ENCODE measurements at places on chromosomes 3 and 15. TPM values are rescaled to one million over a fixed set of nuclear protein-coding genes. Genes with fewer than 3 reads are reported as not detected.

- peak; percentile 60 for DNase-seq
Observed at GRCh38 chr3:147423798-147424580, 14.8 kb downstream of the ZIC1 start.

GRCh38 chr3:31815006-31815405 is 166.1 kb downstream of the OSBPL10 start:
- DNase-seq = no peak

- DNase-seq = no peak
Observed at GRCh38 chr3:128494367-128494650, 1.3 kb upstream of the GATA2 start.

DNA sequence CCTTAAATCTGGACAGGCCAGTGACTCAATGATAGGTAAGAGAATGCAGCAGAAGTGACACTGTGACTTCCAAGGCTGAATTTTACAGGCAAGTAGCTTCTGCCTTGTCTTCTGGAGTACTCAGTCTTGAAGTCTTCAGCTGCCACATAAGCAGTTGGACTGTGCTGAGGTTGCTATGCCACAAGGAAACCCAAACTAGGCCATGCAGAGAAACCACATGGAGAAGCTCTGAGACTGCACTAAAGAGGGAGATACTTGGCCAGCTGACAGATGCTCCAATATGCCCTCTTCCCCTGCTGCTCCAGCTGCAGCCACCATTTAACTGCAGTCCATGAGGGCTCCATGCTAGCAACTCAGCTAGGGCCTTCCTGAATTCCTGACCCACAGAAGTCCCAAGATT is 119.4 kb upstream of the GADL1 start:
- no peak for DNase-seq

- DNase-seq = no peak
Observed at GRCh38 chr3:159280386-159281191, 478.7 kb downstream of the MFSD1 start.

DNA sequence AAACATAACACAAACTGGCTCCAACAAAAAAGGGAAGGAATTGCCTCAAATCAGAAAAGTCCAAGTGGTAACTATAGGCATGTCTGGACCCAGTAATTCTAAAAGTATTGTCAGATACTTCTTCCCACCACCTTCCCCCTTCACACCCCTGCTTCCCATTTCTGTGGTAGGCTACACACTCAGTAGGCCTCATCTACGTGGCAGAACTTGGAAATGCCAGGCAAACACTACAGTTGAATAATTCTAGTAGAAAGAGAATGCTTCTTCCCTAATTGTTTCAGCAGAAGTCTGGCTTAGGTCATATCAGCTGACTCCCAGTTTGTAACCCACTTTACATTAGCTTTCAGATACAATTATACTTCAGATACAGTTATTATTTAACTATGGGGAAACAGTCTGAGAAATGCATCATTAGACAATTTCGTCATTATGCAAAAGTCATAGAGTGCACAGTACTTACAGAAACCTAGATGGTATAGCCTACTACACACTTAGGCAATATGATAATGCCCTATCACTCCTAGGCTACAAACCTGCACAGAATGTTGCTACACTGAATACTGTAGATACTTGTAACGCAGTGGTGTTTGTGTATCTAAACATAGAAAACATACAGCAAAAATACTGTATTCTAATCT is 6.4 kb downstream of the SETMAR start:
- DNase-seq = no peak

GRCh38 chr15:56916825-56917477 is 1.5 kb upstream of the TCF12 start:
- no peak for DNase-seq

DNA sequence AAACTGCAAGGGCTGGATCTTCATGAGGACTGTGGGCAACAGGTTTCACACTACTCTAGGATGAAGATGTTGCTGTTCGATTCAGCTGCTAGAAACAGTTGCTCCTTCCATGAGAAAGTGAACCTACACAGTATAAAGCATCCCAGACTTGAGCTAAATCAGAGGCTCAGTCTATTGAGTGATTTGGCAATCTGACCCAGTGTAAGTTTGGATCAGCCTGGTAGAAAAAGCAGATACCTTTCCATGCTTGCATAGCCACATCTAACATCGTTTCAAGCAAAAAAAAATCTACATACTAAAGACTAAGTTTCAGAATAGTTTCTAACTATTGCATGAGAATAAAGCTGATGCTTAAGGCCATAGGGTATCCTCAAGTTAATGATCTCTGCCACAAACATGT is 4.6 kb downstream of the UQCC5 start:
- DNase-seq = no peak

GRCh38 chr15:24943361-24943760 is 11.4 kb upstream of the SNRPN start:
- DNase-seq = no peak

- peak; percentile 96 for DNase-seq
Observed at GRCh38 chr3:192727032-192727847, at the start of gene FGF12. FGF12 (minus strand) TSS chr3:192727541.

DNA sequence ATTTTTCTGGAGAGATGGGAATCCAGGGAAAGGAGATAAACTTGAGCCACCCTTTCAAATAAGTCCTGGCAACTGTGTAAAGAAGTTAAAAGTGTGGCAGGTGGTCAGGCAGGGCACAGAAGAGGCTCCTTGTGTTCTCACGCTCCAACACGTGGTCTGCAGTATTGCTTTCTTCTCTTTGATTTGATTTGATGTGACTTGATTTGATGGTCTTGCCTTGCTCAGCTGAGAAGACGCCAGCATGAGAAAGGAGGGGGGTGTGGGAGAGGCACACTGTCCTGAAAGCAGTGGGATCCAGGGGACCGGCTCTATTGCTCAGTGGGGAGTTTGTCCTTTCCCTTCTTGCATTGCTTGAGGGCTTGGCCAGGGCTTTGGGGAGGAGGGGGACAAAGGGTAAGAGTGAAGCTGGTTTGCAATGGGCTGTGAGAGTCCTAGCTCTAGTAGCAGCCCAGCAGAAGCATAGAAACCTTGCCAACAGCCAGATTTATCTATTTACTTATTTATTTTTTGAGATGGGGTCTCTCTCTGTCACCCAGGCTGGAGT is 25.7 kb upstream of the NEO1 start:
- no peak for DNase-seq

- DNase-seq = peak; percentile 50
Observed at GRCh38 chr15:39127925-39128617, 452.8 kb upstream of the THBS1 start.

DNA sequence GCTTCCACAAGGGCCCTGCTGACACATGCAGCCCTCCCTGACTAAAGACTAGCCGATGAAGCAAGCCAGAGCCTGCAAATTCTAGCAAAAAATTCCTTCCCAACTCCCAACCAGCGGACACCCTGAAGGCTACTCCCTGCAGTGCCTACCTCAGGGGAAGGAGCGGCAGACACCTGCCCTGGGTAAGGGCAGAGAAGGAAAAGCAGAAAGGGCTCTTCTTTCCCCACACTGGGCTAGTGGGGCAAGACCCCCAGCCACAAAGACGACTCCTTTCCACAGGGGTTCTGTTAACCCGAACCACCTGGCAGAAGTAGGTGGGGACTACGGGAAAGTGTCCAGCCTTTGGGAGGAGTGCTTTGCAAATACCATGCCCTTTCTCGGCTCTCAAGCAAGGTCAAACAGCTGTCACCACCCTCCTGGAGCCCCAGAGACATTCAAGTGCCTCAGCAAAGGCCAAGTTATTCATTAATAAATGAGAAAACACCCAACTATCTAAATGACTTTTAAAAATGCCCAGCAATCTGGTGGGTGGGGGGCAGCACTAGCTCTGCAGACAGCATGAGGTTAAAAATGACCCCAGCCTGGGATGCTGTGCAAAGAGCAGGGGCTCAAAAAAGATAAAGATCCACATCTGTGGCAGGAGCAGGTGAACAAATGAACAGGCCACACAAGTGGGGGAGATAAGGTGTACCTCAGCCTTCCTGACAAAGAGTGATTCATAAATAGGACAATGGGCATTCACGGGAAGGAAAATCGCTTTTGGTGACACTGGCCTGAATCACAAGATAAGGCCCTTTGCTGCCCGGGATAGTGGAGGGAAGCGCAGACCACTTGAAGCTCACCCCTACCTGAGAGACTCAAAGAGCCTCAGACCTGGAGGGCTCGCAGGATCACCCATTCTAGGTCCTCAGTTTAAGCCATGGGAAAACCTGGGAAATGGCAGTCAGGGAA is 33.0 kb downstream of the CCDC12 start:
- DNase-seq = no peak

GRCh38 chr3:186810336-186810996 is 4.2 kb upstream of the RFC4 start:
- DNase-seq = no peak

GRCh38 chr3:141945726-141946485 is 69.5 kb downstream of the ATP1B3 start:
- no peak for DNase-seq

DNA sequence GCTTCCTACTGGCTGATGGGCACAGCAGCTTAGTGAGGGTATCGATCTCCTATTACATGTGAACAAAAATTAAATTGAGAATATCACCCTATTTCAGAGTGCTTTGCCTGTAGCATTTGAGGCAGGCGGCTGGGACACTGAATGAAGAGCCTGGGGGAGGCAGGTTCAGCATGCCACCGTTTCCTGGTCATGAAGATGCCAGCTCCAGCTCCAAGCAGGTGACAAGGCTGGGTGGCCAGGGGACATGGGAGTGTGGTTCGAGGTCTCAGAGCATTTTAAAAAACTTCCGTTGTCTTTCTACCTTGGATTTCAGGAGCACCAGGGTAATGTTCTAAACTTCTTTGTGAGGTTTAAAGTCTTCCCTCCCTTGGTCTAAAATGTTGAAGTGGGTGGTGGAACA is 158.2 kb downstream of the RPLP1 start:
- no peak for DNase-seq

GRCh38 chr3:196219194-196219969 is 3.0 kb downstream of the SLC51A start:
- peak; percentile 39 for DNase-seq

- DNase-seq = no peak
Observed at GRCh38 chr3:121786485-121786884, 36.9 kb upstream of the GOLGB1 start.

DNA sequence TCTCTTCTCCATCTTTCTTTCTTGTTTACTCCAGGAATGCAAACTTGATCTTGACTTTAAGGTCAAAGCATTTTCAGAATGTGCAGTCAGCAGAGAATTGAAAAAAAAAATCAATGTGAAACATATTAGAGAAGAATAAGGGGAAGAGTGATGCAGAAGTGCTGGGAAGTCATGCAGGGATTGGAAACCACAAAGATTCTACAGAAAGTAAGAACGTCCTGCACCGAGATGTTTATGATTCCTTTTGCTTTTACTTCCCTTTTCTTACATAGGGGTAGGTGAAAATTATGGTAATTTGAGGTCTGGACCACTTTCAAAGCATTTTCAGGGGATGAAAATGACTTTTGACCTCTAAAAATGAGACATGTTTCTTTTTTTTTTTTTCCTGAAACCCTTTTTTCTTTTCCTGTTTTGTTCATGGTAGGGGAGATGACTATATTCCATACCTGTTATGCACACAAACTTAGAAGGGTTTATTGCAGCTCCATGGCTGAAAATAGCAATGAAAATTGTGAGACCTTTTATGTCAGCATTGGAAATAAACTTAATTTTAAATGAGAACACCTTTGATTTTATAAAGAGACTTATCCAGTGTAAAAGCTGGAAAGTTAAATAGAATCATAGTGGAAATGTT is 623.5 kb upstream of the TBL1XR1 start:
- DNase-seq = no peak

DNA sequence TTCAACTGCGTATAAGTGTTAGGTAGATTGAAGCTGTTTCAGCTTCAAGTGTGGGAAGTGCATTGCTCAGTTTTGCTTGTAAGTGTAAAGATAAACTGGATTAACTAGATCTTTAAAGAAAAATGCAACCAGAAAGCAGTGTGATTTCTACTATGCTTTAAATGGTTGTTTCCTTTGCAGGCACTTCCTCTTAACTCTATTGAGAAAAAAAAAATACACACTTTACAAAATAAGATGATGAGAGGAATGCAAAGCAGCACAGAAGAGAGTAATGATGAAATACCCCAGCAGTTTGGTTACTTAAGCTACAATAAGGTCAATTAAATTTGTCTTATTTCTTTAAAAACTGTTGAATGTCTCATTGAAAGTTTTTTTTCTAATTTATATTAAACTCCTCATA is 40.8 kb downstream of the DPH6 start:
- no peak for DNase-seq

DNA sequence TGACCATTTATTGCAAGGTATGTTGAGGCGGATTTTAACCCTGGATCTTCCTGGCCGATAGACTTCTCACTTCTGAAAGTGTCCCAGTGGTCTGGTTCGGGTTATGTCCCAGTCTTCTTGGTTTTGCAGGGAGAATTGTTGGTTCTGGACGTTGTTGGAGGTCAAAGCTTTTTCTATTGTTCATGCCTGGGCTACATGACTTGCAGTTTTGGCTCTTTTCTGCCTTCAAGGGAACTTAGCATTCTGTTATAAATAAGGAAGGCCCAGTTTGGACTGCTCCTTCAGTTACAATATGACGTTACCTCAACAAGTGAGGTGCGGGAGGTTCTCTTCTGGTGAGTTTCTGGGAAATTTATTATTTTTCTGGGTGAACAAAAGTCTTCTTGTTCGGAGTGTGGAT is 614.3 kb downstream of the DIPK2A start:
- DNase-seq = no peak

DNA sequence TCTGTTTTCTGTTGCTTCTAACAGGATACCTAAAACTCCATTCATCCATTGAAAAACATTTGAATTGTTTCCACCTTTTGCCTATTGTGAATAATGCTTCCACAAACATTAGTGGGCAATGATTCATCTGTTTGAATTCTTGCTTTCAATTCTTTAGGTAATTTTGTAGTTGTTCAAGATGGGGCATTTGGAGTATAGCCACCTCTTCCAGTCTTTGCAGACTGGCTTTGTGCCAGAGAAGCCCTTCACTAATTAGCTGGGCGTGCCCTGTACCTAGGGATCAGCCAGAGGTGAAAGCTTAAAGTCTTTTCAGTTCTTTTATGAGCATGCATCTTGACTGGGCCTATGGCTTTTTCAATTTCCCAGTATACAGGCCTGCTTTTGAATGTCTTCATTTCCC is 10.9 kb downstream of the RTP1 start:
- no peak for DNase-seq

ZNF148 gene
- total RNA-seq = 12.3 TPM

SENP8 gene
- total RNA-seq = 4.9 TPM

FEZF2 gene
- total RNA-seq = not detected

KCNAB1 gene
- 0.69 TPM for total RNA-seq

MASP1 gene
- total RNA-seq = 1.6 TPM

TTLL13 gene
- total RNA-seq = not detected

GOLGA8J gene
- not detected for total RNA-seq

SOX14 gene
- 0.23 TPM for total RNA-seq

All from GM23338 (cell line).